ENCODE measurements at places on chromosomes 5 and 9.

DNA sequence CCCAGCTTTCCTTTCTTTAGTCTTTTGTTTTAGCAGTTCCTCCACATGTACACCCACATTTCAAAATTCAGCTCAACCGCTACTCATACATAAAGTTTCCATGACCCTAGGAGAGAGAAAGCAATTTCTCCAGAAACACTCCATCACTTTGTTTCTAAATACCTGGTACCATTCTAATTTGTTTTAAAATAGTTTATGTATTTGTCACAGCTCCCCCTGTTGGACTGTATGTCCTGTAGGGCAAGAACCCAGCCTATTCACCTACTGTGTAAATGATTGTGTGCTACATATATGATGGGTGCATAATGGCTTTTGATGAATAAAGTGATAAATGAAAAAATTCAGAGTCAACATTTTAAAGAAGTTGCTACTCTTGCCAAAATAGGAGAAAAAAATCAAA, 139.1 kb downstream of the COX7C start:
- DNase-seq: no peak

DNA sequence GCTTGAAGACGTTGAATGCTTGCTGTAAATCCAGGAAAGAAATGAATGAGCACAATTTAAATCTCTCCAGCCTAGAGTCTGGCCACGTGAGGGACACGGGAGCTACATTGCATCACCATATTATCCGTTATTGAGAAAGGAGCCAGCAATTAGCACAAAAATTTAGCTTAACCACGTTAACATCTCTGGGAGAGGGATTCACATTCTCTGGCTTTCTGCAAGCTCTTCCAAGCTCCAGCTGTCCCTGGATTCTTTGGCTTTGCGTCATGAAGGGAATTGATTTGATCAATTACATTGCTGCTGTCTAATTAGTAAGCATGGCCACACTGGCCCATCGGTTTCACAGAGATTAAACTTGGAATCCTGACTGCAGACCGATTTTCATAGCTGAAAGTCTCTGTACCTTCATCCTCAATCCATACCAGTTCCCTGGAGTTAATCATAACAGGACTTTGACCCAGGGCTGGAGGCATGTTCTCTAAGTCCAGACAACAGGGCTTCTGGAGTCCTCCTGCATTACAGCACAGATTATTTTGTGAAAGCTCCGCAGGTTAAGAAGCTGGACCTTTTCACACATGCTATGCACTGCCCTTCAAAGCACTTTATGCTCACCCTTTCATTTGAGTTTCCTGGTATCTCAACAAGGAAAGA, 31.6 kb downstream of the ADRA1B start:
- no peak for DNase-seq

DNA sequence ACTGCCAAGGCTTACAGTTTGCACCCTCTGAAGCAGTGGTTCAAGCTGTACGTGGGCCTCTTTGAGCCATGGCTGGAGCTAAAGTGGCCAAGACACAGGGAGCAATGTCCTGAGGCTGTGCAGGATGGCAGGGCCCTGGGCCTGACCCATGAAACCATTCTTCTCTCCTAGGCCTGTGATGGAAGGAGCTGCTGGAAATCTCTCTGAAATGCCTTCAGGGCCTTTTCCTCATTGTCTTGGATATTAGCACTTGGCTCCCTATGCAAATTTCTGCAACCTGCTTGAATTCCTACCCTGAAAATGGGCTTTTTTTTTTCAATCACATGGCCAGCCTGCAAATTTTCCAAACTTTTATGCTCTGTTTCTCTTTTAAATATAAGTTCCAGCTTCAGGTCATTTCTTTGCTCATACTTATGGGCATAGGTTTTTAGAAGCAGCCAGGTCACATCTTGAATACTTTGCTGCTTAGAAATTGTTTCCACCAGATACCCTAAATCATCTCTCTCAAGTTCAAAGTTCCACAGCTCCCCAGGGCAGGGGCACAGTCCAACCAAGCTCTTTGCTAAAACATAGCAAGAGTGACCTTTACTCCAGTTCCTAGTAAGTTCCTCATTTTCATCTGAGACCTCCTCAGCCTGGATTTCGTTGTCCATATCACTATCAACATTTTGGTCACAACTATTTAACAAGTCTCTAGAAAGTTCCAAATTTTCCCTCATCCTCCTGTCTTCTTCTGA, 138.3 kb downstream of the OSTF1 start:
- no peak for DNase-seq

DNA sequence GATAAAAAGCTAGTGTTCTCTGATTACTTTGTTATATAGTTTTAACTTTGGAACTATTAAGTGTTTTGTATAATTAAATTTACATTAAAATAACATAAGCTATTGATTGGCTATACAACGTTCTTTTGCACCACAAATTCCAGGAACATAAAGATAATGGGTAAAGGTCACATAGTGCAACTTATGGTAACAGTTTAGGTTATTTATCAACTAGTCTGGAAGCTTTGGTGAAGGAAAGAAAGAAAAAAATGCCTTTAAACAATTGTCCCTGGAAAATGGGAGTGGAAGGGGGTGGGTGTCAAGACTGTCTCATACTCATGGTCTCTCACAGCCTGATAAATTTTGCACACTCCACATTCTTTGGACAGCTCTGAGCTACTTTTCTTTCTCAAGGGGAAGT, 17.1 kb upstream of the SPARC start:
- no peak for DNase-seq

- no peak for DNase-seq
These were observed 92.9 kb upstream of the PIK3R1 start for GRCh38 chr5:68122439-68123328.

- no peak for DNase-seq
These were observed 13.9 kb upstream of the CTNNAL1 start for GRCh38 chr9:109027176-109027575.

- DNase-seq: no peak
These were observed 29.6 kb downstream of the RNF145 start for GRCh38 chr5:159179529-159180305.

GRCh38 chr5:31717561-31717960, 78.6 kb downstream of the PDZD2 start:
- DNase-seq: no peak

DNA sequence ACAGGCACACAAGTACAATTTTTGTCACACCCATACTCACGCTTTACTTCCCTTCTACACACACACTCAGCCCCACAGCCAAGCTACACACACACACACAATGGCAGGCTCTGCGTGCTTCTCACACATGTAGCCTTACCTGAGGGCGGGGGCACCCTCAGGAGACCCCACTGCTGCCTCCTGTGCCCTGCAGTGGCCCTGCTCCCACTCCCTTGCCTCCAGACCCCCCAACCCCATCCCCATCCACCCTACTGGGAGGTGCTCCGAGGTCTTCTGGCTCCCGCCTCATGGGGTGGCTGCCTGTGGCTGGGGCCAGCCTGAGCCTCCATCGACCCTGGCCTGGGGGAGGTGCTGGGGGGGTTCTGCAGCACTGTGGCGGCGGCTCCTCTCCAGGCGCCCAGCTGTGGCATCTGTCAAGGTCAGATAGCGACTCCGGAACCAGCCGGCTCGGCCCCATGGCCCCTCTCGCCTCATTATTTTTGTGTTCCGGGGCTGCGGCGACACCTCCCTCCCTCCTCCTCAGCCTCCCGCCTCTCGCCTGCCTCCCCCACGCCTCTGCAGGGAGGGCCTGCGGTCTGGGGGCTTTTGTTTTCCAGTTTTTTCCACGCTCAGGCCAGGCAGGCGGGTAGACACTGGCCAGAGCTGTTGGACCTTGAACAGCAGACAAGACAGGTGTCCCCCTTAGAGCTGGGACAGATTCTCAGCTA, 21.7 kb downstream of the CXXC5 start:
- no peak for DNase-seq

- no peak for DNase-seq
These were observed 367.4 kb upstream of the TRPC7 start for GRCh38 chr5:136732751-136733150.

GRCh38 chr5:88207575-88207974, 61.1 kb downstream of the TMEM161B start:
- DNase-seq: no peak

DNA sequence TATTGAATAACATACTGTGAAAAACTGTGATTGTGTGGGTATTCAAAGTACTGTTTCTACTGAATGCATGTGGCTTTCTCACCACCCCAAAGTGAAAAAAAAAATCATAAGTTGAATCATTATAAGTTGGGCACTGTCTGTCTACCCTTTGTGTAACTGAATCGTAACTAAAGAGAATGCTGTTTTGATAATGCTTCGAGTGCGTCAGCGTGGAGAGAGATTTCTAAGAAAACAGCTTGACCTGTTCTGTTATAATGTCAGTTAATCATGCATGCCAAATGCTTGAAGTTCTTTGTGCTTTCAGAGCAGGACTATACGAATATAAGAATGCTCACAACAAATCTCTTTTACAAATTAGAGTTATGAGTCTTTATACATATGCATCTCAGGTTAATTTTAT, 148.8 kb upstream of the SGCD start:
- no peak for DNase-seq

DNA sequence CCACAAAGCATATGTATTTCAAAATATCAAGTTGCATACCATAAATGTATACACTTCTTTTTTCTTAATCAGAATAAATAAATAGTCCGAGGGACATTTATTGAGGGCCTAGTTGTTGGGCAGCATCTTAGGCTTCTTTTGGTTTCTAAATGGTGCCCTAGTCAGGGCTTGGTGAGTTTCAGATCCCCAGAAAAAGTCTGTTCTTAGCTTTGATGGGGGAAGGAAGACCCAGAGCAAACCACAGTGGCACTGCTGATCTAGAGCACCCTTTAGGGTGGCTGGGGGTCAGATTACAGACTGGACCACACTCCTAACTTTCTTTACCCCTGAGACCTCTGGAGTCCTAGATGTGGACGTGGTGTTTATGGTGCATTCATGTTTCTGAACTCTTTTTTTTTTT, 97.8 kb downstream of the C9orf152 start:
- DNase-seq: no peak

GRCh38 chr5:67897980-67898379, 317.6 kb upstream of the PIK3R1 start:
- no peak for DNase-seq

- no peak for DNase-seq
These were observed 15.0 kb downstream of the MSANTD3 start for GRCh38 chr9:100441911-100442361.
